ENCODE measurements at places on chromosomes 12 and 14.
A peak's percentile ranks its signal among the peaks of the same experiment; 100 is the strongest.

GRCh38 chr12:61863811-61864210 lies 396.4 kb upstream of the USP15 start:
- DNase-seq: no peak

- no peak for DNase-seq
These were observed 179.0 kb upstream of the KRR1 start for GRCh38 chr12:75690296-75690955.

DNA sequence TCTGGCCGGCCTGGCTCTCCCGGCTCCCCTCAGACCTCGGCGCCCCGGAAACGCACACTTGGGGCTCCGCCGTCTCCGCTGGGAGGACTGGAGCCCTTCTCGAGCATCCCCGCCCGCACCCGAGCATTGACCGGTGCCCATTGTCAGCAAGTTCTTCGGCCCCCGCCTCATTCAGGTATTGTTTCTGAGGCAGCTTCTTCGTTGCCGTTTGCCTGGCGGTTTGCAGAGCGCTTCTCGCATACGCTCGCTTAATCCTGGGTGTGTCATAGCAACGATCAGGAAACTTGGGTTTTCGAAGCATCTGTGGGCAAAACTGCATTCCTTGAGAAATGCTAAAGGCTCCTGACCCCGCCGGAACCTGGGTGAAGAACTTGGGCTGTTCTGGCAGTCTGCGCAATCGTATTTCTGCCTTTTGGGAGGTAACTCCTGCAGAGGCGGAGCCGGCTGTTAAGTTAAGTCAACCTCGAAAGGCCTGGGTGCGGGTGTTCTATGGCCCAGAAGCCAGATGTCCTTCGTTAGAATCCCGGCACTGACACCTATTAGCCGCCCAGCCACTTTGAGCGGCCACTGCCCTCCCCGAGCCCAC lies 518 bp downstream of the GSKIP start:
- peak; percentile 38 for DNase-seq

DNA sequence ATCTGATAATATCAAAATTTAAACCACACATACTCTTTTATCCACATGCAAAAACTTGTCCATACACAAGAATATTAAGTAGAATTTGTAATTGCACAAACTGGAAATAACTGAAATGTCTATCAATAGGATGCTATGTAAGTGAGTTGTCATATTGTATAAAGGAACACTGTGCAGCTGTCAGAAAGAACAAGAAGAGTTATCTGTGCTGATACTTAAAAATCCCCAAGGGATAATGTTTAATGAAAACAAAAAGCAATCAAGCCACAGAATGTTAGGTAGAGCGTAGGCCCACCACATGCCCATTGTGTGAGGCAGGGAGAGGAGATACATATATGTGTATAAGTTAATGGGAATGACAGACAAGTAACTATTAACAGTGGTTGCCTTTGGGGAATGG lies 25.9 kb upstream of the HIGD1C start:
- no peak for DNase-seq

DNA sequence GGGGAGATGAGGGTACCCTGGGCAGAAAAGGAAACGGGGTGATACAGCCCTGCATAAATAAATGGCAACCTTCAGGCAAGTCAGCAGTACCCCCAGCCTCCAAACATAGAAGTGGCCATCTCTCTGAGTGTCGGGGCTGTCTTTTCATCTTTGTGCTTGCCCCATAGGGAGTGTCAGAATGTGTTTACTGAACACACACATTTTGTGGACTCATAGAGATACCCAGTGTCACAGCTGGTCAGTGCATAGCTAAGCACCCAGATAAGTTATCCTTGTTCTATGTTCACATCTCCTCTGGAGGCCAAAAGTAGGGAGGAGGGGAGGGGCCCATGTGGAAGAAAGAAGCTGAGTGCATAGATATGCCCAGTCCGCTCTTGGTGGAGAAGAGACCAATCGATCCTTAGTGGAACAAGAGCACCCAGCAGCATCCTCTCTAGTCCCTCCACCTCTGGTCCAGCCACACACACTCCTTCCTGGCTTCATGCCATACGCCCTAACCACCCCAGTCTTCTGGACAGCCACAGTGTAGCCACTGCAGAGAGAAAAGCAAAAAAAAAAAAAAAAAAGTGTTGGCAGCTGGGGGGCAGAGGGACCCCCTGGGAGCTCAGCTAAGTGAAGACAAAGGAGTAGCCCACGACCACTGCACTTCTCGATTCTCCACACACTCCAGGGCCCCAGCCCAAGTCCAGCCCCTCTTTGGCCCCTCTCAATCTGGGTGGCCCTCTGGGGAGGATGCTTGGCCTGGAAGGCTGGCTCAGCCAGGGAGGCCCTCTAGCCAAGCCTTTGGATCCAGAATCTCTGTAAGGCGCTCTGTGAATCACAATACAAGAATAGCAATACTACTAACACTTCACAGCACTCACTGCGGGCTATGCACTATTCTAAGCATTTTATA lies 2.6 kb downstream of the ITGA7 start:
- DNase-seq: no peak

- no peak for DNase-seq
These were observed 293.5 kb downstream of the SLC6A15 start for GRCh38 chr12:84619053-84619571.

DNA sequence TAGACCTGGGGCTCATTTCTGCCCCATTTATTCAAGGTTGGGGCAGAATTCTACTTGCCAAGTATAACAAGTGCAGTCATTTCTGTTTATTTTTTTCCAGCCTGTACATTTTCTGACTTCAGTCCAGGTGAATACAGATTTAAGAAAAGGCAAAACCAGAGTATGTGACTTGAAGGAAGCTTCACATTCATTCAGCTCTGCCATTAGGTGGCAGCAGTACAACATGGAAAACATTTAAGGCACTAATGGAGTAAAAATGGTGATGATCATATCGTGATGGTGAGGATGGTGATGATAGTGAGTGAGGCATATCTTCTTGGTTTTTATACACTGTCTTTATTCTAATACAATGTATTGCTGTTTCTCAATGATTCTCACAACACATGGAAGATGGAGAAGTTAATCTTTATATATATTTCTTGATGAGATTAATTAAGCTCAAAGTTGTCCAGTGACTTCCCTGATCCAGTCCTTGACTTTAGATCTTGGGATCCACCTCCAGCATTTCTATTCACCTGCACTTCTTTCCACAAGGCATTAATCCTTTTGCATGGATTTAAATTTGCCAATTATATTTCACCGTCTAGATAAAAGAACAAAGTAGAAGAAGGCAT lies 176.7 kb upstream of the SEL1L start:
- DNase-seq: peak; percentile 33

GRCh38 chr12:26246483-26247164 lies 51.3 kb downstream of the SSPN start:
- DNase-seq: no peak

GRCh38 chr12:61009192-61009591 lies 1251.0 kb upstream of the USP15 start:
- DNase-seq: no peak

- DNase-seq: no peak
These were observed 82.9 kb upstream of the MAP1LC3B2 start for GRCh38 chr12:116476227-116476822.

DNA sequence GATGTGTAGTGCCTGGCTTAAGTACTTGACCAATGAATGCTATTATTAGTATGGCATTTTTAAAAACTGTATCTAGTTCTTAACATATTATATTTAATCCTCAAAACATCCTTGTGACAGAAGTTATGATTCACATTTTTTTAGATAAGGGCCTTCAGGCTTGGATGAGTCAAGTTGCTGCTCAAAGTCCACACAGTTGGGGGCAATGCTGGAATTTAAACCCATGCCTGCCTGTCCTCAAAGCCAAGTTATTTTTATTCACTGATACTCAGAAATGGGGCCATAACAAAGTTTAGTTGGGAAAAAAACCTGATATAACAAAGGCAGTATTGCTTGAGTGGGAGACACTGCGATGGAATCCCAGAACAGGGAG lies 50.6 kb downstream of the RFX4 start:
- DNase-seq: no peak

DNA sequence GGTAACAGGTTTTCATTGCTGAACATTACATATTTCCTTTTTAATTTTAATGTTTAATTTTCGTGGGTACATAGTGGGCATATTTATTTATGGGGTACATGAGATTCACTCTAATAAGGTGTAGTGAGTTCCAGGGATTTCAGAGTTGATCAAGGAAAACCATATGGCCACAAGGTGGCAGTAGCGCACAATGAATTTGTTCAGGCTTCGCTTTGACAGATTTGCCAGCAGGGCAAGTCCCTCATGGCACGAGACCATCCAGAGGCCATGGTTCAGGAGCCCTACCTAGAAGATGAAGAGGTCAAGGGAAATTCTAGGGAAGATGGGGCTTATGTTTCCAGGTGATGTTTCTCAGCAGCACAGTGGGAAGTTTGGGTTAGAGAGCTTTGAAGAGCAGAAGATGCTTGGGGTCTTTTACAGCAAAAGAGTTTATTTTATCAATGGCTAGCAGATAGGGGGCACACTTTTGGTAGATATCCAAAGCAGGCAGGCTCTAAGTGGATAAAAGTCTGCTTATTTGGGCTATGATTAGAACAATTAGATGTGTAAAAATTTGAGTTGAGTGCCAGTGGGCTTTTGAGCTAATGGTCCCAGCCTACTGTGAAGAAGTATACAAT lies 1004.4 kb downstream of the AACS start:
- DNase-seq: peak; percentile 13

DNA sequence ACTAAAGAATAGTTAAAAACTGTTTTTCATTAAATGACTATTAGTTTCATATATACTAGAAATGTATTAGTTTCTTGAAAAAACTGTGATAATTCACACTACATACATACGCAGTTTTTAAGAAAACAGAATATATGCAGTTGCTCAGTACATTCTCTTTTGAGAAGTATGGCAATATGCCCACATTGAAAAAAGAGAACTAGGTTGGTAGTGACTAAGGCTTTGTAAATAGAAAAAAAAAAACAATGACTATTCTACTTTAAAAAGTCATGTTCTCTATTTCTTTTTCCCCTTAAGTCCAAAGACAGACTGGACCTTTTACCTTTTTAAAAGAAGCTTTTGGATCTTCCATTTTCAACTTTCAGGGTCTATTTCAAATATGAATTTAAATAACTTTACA lies 25.0 kb downstream of the SNX6 start:
- DNase-seq: no peak

DNA sequence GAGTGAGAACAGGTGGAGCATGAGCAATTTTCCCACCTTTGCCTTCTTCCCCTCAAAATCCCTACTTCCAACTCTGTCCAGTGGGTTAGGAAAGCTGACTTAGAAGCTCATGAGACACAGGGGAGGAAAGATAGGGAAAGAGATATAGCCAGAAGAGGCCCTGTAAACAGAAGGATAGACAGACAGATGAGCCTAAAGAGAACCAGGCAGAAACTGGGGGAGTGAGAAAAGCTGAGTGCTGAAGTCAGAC lies 5.0 kb downstream of the AJUBA start:
- DNase-seq: no peak

- DNase-seq: no peak
These were observed 158.0 kb downstream of the SLC5A8 start for GRCh38 chr12:101051901-101052550.

GRCh38 chr14:31232081-31232480 lies 24.5 kb upstream of the HECTD1 start:
- DNase-seq: no peak

DNA sequence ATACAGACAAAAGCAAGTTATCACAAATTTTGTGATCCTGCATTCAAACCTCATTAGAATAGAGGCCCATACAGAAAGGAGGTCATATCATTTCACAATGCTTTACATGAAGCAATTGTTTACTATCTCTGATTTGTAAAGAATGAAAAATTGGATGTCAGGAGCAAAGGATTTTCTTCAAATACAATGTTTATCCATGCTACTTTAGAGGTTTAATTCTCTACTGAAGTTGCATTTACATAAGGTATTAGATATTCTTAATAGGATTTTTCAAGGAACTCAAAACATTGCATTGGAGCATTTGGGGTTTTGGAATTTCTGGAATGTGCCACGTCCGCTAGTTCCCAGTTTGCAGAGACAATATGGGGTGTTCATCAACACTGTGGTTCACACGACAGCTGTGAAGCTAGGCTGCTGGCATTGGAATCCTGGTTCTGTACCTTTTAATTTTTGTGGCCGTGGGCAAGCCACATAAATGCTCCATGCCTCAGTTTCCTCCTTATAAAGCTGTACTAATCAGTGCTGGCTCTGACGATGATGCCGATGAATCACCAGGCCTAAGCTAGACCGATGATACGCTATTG lies 174.8 kb downstream of the APAF1 start:
- no peak for DNase-seq

DNA sequence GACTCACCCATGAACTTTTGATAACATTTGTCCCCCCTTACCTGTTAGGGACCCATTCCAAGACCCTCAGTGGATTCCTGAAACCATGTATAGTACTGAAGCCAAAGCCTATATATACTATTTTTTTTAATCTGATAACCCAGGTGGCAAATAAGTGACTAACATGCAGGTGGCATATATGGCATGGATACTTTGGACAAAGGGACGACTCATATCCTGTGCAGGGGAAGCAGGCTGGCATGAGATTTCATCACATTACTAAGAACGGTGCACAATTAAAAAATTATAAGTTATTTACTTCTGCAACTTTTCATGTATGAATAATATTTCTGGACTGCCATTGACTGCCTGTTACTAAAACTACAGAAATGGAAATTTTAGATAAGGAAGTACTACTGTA lies 880.1 kb upstream of the FBXO33 start:
- no peak for DNase-seq

GRCh38 chr12:32448586-32448985 lies 49.2 kb downstream of the FGD4 start:
- DNase-seq: no peak

DNA sequence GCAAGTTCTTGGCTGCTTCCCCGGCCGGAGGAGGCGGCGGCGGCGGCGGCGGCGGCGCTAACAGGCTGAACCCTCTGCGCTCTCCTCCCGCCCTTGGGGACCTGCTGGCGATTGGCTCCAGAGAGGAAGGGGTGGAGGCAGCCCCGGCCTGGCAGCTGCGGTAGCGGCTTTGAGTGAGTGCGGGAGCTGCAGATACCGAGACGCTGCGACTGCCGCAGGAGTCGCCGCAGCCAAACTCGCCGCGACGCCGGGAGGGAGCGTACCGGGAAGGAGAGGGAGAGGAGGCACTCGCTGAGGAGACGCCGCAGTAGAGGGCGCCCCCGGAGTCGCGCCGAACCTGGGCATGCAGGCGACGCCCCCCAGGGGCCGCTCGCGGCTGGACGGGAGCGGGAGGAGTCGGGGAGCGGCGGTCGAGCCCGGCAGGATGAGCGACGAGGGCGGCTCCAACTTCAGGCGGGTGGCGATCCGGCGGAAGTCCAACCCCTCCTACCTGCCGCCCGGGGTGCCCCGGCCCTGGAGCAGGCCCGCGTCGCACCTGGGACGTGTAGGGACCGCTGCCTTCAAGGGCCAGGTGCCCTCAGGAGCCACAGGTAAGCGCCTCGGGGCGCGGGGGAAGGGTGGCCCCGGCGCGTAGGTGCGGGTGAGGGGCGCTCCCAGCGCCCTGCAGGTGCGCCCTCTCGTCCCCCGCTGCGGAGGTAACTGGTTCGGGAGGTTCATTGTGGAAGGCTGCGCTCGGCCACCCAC lies at the start of gene FGD4:
Gene FGD4 (plus strand): TSS at position 189 of the 744 bp plus-strand sequence.
- DNase-seq: peak; percentile 81

GRCh38 chr12:122297494-122297893 lies 31.2 kb upstream of the VPS33A start:
- no peak for DNase-seq

- DNase-seq: no peak
These were observed 35.3 kb upstream of the CSRNP2 start for GRCh38 chr12:51118706-51119105.

- DNase-seq: no peak
These were observed 34.3 kb upstream of the DCN start for GRCh38 chr12:91216871-91217270.

Measured in endothelial cell (in vitro differentiated cells).